ENCODE measurements at places on chromosomes 12 and 14.

GRCh38 chr14:99242816-99243721, 28.9 kb downstream of the BCL11B start:
- no peak for DNase-seq

- DNase-seq, result no peak
Observed at GRCh38 chr14:87286191-87286590, 706.8 kb downstream of the GALC start.

DNA sequence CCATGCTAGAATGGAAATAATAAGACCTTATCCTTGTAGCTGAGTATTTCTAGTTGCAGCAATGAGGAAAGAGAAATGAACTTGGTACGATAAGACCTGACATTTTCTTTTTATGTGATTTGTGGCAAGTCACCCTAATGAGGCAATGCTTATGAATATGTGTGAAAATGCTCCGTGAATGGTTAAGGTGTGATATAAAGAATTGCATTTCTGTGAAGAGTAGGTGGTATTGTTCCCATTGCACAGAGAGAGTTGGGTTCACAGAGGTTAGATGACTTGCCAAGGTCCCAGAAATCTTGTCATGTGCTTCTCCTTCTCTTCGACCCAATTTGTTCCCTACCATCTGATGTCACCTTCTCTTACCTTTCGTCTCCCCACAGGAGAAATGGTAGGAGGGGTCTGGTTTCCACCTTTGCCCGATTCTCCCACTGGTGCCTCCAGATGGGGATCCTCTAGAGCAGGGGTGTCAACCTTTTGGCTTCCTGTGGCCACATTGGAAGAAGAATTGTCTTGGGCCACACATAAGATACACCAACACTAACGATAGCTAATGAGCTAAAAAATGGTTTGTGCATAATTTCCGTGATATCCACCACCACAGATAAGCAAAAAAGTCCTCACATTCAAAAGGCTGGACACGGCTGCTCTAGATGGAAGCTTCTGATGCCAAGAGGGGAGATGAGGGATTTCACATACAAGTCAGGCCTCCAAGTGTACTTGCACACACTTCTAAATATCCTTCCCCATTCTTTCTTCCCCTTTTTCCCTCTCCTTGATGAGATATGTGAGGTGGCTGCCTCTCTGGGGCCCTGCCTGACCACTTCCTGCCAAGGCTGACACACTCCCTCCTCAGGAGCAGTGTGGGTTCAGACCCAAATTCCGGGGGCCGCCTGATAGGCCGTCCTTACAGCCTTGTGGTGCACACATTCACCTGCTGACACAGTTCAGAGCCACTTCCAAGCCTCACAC, 96.1 kb downstream of the PLXNC1 start:
- DNase-seq, result no peak

DNA sequence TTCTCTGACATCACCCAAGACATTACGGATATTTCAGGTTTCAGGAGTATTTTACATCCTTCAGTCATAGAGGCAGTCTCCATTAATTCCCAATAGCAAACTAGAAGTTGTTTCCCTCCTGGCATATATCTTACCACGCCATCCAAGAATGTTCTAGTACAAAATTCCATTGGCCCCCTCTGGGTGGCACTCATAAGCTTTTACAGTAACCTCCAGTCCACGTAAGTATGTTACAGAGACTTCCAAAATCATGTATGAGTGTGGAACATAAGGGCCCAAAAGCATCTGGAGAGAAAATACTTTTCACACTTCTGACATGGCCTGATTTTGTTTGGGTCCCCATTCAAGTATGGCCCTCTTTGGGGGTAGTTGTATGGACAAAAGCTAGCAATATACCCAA, 58.1 kb upstream of the DHRS4 start:
- DNase-seq, result no peak

DNA sequence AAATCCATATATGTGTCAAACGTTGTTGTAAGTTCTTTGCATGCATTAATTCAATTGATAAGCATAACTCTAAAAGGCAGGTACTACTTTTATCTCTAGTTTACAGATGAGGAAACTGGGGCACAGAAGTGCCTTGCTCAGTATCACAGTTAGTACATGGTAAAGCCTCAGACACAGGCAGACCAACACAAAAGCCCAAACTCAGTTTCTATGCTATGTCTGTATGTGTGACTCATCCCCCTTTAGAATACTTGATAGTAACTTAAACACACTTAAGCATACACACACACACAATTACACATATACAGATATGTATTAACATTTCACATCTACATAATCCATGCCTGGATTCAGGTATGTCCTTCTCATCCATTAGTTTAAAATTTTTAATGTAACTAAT, 88.0 kb downstream of the EPS8 start:
- no peak for DNase-seq

GRCh38 chr12:1182069-1182468, 191.0 kb downstream of the ERC1 start:
- DNase-seq, result no peak

- DNase-seq, result no peak
Observed at GRCh38 chr12:103268831-103269514, 226.8 kb downstream of the C12orf42 start.

DNA sequence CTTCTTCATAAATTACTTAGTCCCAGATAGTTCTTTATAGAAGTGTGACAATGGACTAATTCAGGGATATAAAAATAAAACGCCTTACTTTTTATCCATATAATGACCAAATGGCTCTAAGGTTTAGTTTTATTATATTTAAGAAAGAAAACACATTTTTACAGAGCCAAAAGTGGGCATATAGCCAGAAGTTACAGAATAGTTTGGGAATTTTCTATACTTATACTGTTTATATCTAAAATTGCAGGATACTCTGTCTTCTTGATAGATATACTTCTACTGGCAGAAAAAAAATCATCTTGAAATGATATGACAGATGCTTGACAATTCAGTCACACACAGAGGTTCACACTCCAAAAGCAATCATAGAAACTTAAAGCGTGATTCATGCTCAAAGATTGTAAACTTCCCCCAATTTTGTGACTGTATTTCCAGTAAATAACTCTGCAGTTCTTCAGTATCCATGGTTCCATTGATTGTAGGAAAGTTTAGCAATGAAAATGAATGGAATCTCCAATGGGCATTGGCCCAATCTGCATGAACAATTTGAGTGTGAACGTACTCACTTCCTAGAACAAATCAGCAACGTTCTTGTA, 307.8 kb downstream of the NOVA1 start:
- no peak for DNase-seq

- DNase-seq, result no peak
Observed at GRCh38 chr12:17148706-17149105, 542.7 kb upstream of the LMO3 start.

DNA sequence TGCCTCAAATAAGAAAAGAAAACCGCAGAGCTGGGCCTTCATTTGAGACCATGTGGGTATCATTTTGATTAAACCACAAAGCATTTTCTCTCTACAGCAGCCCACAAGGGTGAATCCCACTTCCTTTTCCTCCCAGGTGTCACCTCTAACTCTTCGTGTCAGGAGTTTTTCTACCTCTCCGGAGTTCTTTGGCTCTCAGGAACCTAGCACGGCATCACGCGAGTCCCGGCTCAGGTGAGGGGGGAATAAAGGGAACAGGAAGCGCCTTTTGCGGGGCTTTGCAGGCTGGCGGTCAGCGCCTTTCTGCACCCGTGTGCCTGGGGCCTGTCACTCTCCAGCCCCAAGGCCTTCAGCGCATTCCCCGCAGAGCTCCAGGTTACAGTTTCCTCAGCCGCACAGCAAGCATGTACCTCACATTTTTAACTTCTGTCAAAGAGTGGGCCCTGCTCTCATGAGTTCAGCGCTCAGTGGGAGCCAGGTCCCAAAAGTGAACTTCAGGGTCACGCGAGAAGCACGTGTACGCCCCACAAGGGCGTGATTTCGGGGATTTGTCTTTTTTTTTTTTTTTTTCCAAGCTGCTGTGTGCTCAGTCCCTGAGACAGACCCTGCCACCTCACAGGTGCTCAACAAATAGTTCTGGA, 740 bp upstream of the PRPF40B start:
- DNase-seq, result no peak

DNA sequence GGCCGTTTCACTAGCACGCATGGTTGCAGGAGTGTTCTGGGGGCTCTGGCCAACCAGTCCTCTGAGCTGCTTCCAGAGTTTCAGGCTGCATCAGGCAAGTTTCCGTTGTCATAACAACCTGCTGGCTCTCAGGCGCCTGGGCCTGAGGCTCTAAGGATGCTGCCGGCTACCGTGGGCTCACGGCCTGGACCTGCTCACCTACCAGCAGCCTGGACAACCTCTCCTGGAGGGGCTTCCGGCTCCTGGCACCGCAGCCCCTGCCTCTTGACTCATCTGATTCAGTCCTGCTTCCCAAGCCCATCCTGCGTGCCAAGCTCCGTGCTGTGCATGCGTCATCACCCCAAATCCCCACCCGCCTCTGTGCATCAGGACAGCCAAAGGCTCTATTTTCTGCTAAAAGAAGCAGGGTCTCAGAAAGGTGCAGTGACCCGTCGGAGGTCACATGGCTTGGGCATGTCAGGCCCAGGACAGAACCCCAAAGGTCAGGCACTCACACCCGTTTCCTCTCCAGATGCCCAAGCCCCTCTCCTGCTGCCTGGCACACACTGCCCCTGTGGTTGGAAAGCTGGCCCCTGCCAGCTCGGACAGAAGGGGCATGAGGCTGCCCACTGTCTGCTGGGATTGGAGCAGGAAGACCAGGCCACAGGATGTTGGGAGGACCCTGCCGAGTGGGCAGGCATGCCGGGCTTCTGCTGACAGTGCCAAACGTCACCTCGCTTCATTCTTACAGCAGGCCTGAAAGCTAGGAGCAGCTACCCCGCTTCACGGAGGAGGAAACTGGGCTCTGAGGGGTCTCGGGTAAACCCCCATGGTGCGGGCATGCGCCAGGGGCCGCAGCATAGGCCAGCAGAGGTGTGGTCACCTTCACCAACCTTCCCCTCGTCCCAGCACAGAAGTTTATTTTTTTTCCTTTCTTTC, 5.7 kb downstream of the BEGAIN start:
- DNase-seq, result no peak

DNA sequence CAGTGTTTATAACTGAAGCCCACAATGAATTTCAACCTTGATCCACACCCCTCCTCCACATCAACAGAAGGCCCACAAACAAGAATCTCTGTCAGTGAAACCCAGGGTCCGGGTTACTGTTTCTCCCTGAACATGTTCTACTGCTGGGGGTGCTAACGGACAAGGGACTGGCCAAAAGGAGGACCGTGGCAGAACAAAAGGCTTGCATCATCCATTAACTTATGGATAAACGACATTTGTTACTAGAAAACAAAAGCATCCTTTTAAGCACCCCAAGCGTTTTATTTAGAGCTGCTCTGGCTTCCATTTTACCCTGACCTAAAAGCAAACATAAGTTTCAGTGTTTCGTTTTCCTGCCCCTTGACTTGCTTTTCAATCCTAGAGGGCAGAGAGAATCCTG, 32.2 kb downstream of the BRAP start:
- DNase-seq, result no peak

DNA sequence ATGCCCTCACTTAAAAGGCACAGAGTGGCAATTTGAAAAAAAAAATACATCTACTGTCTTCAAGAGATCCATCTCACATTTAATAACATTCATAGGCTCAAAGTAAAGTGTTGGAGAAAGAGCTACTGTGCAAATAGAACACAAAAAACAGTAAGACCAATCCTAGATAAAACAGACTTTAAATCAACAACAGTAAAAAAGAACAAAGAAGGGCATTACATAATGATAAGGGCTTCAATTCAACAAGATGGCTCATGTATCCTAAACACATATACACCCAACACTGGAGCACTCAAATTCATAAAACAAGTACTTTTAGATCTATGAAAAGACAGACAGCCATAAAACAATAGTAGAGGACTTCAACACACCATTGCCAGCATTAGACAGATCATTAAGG, 93.6 kb upstream of the PCED1B start:
- DNase-seq, result no peak

DNA sequence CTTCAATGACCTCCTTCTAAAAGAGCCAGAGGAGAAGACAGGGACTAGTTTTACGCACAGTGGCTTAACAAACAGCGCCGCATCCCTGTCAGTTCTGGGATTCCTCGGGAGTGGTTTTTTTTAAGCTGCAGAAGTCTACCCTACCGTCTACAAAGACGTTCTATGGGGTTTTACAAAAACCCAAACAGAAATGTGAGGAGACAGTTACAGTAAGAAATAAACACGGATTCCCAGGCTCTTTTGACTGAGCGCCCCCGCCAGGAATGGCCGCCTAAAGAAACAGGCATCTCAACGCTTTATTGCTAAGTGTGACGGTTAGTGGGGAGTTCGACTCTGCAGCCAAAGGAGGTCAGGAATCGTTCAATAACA, 484 bp downstream of the ALKBH1 start:
- peak; percentile 38 for DNase-seq

DNA sequence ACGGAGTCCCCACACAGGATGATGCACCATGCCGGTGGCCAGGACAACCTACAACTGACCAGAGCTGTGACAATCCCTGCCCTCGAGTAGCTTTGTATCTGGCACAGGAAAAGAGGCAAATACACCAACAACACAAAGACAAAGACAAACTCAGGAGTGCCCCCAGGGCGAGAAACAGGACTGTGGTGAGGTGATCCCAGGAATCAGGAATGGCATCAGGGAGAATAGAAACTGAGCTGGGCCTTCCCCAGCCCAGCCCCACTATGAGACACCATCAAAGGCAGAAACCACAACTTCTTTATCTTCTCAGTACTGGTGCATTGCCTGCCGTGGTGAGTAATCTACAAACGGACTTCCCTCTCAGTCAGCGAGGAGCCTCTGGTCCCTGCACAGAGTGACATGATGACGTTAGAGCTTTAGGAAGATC, 157.7 kb downstream of the TTC7B start:
- no peak for DNase-seq

DNA sequence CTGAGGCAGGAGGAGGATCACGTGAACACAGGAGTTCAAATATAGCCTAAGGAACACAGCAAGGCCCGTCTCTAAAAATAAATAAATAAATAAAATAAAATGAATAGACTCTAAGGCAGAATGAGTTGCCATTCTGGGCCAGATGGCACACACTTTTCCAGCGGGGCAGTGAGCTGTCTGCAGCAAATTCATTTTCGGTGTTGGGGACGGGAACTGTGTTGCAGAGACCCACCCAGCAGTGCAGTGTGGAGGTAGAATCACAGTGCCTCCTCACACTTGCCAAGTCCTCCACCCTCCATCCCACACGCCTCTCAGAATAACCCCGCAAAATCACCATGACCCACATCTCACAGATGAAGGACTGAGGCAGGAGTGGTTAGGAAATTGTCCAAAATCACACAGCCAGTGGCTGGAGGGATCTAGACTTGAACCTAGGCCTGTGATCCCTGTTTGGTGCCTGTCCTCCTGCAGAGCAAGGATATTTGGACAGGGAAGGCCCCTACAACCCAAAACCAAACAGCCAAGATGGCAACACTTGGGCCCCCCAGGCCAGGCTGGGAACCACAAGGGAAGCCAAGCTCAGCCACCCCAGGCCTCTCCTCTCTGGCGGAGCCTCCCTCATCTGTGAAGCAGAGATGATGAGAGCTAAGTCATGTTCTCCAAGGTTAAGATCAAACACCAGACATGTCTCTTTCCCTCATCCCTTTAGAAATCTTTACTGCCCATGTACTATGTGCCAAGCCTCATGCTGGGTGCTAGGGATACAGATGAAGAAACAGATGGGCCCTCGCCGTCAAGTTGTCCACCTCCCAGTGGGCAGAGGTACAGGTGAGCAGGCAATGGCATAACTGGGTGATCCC, 152.7 kb downstream of the DPF3 start:
- DNase-seq, result no peak

All from Caki2 (cell line).